ACHN (cell line): ENCODE measurements at places on chromosomes 12 and 14.
A peak's percentile ranks its signal among the peaks of the same experiment; 100 is the strongest.

DNA sequence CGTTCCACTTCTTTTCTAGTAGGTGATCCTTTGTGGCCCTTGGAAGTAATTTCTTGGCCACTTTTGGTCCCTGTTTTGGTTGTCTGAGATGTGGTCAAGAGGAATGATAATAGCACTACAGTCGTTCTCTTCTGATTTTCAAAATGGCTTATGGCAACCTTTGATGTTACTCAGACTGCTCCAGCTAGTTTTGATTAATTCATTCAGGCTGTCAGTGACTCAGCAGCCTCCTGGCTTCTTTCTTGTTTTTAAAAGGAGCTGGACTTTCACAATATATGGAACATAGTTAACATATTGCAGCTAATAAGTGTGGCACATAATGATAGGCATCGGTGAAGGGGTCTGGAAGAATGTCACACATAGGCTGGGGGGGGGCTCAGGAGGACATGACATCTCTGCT is 47.3 kb downstream of the WDR20 start:
- DNase-seq, result peak; percentile 35

- no peak for DNase-seq
These were observed 3.8 kb downstream of the IRAK4 start for GRCh38 chr12:43762596-43762995.

- no peak for DNase-seq
These were observed 28.4 kb downstream of the DGLUCY start for GRCh38 chr14:91142214-91142668.

- no peak for DNase-seq
These were observed 25.3 kb upstream of the FAM181A start for GRCh38 chr14:93901813-93902212.

- DNase-seq, result no peak
These were observed 1002.3 kb downstream of the TMEM121 start for GRCh38 chr14:106528717-106529116.

DNA sequence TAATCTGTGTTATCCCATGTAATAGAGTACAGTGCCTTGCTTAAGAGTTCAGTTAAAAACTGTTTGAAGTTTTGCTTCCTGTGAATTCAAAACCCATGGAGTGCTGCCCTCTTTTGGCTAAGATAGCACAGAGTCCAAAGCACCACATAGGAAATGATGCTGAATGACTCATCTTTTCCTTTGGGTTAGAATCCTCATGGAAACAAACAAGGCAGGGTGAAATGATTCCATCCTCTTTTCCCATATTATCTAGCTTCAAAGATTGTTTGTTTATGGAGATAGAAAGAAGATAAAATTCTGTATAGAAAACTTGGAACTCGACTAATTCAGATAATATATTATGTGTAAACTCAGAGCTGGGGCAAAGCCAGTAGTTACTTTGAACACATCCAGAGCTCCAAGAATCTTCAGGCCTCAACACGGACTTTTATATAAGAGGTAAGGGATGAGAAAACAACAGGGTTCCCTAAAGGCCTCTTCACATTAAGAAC is 87.4 kb downstream of the OTOGL start:
- peak; percentile 93 for DNase-seq
